Activated CD8-positive, alpha-beta memory T cell treated with anti-CD3 and anti-CD28 coated beads for 24 hours (primary cell): ENCODE measurements at places on chromosomes 1 and 21.
A peak's percentile ranks its signal among the peaks of the same experiment; 100 is the strongest.

DNA sequence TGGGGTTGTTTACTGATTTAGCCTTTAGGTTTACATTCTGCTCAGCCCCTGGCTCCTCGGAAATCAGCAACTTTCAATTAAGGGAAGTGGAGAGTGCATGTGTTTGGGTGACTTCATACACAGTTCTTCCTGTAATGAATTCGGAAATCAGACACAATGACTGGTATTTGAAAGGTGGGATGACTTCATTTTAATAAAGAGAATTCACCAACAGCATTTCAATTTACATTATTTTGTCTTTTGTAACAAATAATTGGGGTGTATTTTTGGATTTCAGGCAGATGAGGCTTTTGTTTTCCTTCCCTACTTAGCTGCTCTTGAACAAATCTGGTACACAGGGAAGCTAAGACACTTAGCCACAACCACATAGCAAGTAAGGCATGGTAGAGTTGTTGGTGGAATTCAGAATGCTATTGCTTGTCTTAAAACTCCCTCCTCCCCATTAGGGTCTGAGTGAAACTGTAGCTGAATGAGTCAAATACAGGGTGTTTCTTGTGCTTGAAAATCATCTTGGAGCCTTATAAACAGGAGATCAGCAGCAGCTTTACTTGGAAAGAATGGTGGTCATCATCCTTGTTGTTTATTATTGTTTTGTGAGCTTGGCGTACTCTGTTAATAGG lies 917 bp downstream of the STX12 start:
- no peak for DNase-seq

GRCh38 chr1:152933196-152933595 lies 13.8 kb upstream of the SPRR5 start:
- DNase-seq = no peak

DNA sequence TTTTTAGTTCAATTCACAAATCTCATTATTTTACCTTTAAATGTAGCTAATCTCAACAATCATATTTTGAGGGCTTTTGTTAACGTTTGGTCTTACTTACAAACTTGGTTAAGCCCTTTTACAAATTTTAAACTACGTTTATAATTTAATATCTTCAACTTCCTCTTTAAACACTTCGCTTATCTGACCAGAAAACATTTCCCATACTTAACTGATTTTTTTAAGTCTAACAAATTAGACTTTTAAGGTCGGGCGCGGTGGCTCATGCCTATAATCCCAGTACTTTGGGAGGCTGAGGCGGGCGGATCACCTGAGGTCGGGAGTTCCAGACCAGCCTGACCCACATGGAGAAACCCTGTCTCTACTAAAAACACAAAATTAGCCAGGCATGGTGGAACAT lies 300.9 kb downstream of the LMX1A start:
- no peak for DNase-seq

DNA sequence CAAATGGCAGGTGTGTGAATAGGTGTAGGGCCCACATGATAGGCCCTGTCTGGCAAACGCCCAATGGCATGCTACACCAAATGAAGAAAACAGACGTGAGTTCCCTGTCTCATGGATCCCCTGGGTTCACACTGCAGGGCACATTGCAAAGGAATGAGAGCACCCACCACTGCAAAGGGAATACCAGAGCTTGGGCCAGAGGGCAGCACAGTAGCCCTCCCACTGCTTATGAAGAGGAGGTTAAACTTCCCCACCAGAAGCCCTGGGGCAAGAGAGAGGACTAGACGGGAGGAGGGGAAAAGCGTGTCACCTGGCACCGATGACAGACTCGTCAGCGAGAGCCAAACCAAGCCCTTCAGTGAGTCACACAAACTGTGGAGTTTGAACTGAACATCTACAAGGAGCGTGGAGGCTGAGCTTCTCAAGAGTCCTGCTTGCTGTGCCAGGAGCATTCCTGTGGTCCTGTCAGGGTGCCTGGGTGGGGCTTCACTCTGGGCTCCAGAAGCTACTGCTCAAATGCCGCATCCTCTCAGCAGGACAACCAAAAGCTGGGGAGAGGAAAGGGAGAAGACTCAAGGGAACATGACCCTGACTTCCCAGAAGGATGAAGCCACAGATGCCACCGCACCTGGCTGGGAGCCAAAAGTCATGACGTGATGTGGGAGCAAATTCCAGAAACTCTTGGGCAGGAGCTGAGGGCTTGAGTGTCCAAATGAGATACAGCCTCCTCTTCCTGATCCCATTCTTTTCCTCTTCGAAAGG lies 61.1 kb downstream of the TOMM20 start:
- DNase-seq = no peak

DNA sequence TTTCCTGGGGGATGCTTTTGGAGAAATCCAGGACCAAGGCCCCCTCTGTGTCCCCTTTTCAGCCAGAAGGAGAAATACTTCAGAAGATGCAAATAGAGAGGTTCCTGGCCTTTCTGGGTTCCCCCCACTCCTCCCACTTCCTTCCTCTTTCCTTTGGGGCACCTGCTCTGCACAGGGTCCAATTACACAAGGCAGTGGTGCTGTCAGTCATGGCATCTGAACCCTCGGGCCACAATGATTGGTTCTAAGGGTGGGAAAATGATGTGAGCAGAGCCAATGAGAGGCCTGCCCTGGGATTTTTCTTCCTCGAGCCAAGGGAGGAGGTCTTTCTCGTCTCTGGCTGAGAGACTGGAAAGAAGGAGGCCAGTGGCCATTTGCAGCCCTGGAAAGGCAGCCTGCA lies 282.2 kb downstream of the NPHP4 start:
- DNase-seq = no peak

DNA sequence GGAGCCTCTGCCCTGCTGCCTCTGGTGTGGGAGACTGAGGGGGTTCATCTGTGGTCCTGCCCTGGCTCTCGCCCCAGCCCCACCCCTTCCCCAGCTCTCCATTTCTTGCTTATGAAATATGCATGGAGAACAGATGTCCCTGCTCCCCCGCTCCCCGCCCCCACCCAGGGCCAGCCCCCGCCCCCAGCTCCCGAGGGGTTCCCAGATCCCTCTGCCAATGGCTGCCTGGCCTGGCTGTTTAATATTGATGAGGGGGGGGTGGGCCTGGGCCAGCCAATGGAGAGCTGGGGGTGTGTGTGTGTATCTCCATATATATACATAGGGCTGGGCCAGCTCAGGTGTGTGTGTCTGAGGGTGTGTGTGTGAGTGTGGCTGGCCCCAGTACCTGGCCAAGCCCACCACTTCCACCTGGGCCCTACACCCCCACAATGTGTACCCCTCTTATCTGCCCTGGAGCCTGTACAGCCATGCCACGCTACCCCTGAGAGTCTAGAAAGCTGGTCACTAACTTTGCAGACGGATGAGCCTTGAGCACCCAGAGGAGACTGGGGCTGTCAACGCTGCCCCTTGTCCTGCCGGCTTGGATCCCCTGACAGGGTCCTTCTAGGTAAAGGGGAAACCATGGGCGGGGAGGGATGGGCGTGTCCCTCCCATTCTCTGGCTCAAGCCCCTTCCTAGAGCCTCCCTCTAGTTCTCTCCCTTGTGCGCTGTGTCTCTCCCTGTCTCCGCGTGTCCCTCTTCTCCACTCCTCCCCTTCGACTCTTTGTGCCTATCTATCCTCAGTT lies at the start of gene NHLH1:
TSS of gene NHLH1 (plus strand) at position 341 of the 785 bp plus-strand sequence. CDS start 3,661 bp downstream, outside the sequence.
- DNase-seq = peak; percentile 40

GRCh38 chr1:87644033-87644578 lies 315.4 kb downstream of the LMO4 start:
- no peak for DNase-seq

GRCh38 chr1:175005085-175005783 lies 5.5 kb downstream of the CACYBP start:
- no peak for DNase-seq

- DNase-seq = no peak
Measured at GRCh38 chr1:15362737-15363128, 47.0 kb upstream of the EFHD2 start.

DNA sequence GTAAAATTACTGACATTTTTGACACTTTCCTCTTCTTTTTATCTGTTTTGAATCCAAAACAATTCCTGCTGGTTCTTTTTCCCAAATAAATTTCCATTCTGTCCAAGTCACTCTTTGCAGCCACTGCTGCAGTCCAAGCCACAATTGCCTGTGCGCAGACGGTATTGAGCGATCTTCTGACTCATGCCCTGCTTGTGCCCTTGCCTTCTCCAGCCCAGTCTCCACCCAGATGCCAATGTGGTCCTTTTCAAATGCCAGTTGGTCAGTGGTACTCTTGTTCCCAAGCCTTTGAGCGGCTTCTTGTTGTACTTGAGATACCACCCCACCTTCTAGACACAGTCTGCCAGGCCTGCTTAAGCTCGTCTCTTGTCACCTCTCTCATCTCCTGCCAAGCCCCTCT lies 78.9 kb downstream of the CAMTA1 start:
- DNase-seq = no peak

- DNase-seq = no peak
Measured at GRCh38 chr1:40844079-40844478, 18.1 kb downstream of the CITED4 start.

GRCh38 chr1:31609514-31610118 lies 7.9 kb upstream of the HCRTR1 start:
- no peak for DNase-seq

DNA sequence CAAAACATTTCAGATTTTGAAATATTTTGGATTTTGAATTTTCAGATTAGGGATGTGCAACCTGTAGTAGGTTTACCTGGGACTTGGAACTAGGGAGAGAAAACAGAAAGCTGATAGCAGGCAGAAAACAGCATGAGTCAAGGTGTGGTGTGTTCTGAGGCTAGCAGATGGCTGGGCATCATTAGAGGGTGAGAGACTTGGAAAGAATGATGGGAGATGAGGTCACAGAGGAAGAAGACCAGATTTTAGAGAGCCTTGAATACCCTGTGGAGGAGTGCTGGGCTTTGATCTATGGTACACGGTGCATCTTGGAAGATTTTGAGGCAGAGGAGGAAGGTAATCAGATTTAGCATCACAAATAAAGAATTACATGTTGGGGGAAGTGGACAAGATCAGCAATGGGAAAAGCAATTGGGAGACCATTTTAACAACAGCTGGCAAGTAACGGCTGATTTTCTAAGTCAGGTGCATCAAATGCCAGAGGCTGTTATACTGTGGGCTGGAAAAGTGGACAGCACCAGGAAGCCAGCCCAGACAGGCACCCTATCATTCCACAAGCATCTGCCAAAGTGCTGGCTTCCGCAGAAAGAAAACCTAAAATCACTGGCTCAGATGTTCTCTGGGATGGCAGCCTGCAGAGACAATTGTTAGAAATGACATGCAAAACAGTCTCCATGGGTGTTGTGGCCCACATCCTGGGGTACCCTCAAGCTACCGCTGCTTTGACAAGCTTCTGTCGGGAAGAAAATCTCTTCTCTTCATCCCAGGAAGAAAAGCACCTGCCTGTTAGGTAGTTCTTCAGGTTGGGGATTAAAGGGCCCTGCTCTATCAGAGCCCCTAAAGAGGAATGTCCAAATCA lies 30.9 kb upstream of the CAMK1G start:
- no peak for DNase-seq

DNA sequence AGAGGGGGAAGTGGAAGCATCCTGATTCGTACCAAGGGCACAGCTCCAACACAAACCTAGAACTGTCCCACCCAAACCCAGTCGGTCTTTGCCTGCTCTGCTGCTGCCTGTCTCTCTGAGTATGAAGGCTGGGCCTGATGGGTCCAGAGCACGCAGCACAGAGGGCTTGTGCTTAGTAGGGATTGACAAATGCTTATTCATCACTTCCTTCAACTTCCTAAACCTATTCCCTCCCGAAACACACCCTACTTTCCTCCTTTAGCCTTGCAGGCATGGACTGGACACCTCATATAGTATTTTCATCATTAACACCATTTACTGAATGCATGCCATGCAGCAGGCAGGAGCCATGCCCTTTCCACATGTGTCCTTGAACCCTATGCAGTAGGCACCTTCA lies 31.3 kb downstream of the FOXO6 start:
- DNase-seq = no peak

GRCh38 chr1:101908980-101909379 lies 87.7 kb downstream of the OLFM3 start:
- no peak for DNase-seq
